ENCODE measurements at places on chromosomes 13 and 19. TPM values are rescaled to one million over a fixed set of nuclear protein-coding genes. Genes with fewer than 3 reads are reported as not detected.

- no peak for ATAC-seq
These were observed 67.5 kb upstream of the ATP12A start for GRCh38 chr13:24612726-24613125.

- peak; percentile 92 for ATAC-seq
These were observed 36.0 kb upstream of the NEK3 start for GRCh38 chr13:52195401-52195837.

The IFNL1 gene
- total RNA-seq = not detected

The ZNF628 gene
- total RNA-seq = 2.4 TPM

DNA sequence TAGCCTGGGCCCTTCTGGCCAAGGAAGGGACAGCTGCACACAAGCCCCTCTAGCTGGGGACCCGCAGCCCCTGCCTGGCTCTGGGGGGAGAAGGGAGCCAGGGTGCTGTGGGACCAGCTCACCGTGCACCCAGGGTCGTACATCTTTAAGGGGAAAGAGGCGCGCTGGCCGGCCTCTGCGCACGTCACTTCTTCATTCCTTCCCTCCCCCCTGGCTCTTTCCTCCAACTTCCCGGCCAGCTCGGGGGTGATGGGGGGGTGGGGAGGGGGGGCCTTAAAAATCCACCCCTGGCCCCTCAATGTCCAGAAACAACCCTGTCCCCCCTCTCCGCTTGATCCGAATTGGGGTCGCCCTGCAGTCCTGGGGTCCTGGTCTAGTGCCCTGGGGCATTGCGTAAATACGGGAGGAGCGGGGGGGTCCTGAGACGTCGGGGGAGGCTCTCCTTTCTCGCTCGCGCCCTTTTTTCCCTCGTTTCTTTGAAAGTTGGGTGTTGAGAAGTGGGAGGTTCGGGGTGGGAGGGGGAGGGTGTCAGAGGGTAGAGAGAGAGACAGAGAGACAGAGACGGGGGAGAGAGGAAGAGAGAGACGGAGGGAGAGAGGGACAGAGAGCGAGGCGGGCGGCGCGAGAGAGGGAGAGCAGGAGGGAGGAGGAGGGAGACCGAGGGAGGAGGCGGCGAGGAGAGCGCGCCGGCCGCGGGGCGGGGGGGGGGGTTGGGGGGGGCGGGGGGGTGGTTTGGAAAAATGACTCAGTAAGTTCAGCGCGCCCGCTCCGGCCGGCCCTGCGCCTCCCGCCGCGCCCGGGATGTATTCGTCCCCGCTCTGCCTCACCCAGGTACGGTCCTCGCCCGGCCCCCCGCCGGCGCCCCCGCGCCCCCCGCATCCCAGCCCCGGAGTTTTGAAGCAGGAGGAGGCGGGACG lies at the start of gene NFIC:
TSS of gene NFIC (plus strand) at position 748 of the 917 bp plus-strand sequence. CDS start at position 802, 54 bp downstream.
- ATAC-seq = peak; percentile 74

The CCL25 gene
- not detected for total RNA-seq

DNA sequence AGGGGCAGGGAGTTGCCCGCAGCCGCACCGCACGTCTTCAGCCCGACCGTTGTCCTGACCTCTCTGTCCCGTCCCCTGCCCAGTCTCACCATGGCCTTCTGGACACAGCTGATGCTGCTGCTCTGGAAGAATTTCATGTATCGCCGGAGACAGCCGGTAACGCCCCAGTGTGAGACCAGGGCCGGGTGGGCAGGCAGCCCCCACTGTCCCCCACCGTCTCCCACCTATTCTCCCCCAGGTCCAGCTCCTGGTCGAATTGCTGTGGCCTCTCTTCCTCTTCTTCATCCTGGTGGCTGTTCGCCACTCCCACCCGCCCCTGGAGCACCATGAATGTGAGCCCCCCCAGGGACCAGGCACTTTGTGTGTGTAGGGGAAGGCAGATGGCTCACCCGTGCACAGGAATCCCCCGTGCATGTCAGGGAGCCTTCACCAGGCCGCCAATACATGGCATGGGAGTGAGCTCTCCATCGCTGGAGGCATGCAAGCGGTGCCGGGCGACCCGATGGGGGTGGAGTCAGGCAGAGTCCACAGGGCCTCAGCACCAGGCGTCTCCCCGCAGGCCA lies 1.4 kb downstream of the ABCA7 start:
- no peak for ATAC-seq

- no peak for ATAC-seq
These were observed 9.4 kb downstream of the SCGB2B2 start for GRCh38 chr19:34667349-34668076.

The ENOX1 gene
- total RNA-seq = 10.0 TPM

DNA sequence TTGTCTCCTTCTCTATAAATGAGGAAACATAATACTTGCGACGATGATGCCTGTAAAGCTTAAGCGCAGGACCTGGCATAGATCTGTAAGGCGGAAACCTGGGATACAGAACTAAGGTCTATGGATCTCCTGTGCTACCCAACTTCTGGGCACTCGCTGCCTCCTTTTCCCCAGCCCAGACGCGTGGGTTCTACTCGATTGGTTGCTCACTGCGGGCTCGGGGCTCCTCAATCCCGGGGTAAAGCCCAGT lies 615 bp upstream of the PSMC4 start:
- ATAC-seq = no peak

GRCh38 chr13:32330441-32330840 lies 15.1 kb downstream of the BRCA2 start:
- peak; percentile 19 for ATAC-seq

DNA sequence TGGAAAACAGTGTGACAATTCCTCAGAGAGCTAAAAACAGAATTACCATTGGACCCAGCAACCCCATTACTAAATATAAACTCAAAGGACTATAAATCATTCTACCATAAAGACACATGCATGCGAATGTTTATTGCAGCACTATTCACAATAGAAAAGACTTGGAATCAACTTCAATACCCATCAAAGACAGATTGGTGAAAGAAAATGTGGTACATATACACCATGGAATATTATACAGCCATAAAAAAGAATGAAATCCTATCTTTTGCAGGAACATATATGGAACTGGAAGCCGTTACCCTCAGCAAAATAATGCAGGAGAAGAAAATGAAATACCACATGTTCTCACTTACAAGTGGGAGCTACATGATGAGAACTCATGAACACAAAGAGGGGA lies 20.8 kb upstream of the FGF14 start:
- no peak for ATAC-seq

DNA sequence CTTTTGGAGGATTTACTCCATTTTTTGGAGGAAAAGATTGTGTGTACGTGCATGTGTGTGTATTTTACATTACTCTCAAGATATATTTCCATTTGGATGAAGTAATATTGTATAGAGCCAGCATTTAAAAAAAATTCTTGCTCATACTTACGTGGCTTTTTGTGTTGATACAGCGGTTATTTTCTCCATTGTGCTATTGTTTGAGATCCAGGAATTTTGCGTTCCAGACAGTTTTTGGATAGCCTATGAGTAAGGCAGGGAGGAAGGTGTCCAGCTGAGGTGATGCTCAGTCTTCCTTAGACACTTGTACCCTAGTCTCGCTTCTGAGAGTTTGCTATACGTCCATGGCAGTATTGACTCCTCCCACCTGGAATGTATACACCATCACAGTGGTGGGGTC lies 92.2 kb upstream of the ARHGEF7 start:
- ATAC-seq = no peak

GRCh38 chr13:62246581-62246980 lies 830.9 kb upstream of the PCDH20 start:
- no peak for ATAC-seq

The ZNF285 gene
- total RNA-seq = 4.9 TPM

DNA sequence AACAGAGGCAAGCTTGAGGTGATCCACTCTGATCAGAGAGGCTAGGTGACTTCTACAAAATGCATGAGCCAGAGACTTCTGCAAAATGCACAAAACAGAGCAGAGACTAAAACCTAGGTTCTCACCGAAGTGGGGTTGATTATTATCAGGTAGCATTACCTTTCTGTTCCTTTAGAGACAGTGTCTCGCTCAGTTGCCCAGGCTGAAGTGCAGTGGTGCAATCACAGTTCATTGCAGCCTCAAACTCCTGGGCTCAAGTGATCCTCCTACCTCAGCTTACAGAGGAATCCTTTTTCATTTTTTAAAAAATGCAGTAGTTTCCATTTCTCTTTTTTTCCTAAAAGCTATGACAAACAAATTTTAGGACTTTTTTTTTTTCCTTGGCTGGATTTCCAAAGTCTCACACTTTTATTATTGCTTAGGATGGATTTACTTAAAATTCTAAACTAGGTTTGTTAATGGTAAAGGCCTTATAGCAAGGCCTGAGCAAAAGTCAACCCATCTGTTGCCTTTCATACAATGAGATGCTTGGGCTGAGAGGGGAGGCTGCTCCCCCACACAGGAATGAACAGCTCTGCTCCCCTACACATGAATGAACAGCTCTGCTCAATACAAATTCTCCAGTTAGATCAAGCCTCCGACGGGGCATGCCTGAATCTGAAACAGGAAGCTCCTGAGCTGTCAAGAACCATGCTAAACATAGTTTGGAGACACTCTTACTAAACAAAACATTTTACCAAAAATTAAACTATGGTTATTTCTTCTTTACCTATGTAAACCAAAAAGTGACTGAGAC lies 18.8 kb upstream of the TNFRSF19 start:
- no peak for ATAC-seq

DNA sequence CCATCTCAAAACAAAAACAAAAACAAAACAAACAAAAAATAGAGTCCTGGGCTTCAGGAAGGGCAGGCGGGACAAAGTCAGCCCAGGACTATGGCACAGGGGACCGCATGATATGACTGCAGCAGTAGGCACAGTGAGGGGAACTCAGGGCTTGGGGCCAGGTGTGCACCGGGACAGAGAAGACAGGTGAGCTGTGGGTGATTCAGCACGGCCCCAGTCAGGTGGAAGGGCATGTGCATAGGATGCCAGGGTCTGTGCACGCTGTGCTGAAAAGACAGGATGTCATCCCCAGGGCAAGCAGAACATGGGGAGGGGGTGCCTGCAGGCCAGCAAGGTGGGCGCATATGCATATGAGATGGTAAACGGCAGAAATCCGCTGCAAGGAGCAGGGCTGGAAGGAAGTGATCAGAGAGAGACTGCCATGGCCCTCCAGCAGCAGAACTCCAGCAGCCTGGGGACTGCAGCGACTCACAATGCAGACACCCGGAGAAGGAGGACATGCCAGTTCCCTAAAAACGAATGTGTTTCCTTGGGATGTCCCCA lies 15.0 kb downstream of the EPS15L1 start:
- peak; percentile 3 for ATAC-seq

- ATAC-seq = no peak
These were observed 622.6 kb upstream of the PCDH20 start for GRCh38 chr13:62038214-62038613.
